Glutamatergic neuron (in vitro differentiated cells): ENCODE measurements at places on chromosomes 12 and 14.

GRCh38 chr12:111978545-111978944, 34.4 kb downstream of the TMEM116 start:
- DNase-seq = no peak

- DNase-seq = peak; percentile 69
These were observed 10.4 kb upstream of the DCD start for GRCh38 chr12:54658306-54659264.

- peak; percentile 52 for DNase-seq
These were observed 68.6 kb upstream of the MAX start for GRCh38 chr14:65170768-65171507.

GRCh38 chr14:99531251-99532096, 50.3 kb downstream of the CCNK start:
- no peak for DNase-seq

DNA sequence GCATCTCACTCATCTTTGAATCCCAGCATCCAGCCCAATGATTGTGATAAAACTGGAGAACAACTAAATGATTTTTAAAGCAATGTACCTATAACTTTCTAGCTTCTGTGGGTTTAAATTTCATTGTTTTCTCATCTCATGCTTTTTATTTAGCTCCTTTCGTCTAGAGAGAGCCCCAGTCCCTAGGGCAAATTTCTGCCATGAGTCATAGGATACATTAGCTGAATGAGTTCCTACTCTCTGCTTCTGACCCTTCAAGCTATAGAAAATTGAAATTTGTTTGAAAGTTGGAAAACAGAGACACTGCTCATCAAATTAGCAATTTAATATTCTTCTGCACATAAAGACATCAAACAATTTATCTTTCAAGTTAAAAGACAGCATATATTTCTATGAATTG, 113.9 kb downstream of the KIF21A start:
- no peak for DNase-seq

- DNase-seq = no peak
These were observed 69.8 kb downstream of the CAPZA3 start for GRCh38 chr12:18807714-18808113.

DNA sequence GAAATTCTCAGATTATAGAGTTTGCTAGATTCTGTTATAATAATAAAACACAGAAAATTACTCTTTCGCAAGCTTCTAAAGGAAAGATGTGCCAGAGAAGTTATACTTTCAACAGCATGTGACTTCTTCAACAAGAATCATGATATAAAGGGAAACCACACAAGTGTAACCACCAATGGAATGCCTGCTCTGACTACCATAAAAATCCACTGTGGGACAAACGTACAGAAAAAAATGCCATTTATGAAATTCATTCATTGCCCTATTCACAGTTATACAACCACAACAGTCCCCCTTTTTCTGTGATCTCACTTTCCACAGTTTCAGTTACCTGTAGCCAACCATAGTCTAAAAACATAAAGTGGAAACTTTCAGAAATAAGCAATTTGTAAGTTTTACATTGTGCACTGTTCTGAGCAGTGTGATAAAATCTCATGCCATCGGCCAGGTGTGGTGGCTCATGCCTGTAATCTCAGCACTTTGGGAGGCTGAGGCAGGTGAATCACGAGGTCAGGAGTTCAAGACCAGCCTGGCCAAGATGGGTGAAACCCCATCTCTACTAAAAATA, 3.2 kb downstream of the CATSPERB start:
- no peak for DNase-seq

DNA sequence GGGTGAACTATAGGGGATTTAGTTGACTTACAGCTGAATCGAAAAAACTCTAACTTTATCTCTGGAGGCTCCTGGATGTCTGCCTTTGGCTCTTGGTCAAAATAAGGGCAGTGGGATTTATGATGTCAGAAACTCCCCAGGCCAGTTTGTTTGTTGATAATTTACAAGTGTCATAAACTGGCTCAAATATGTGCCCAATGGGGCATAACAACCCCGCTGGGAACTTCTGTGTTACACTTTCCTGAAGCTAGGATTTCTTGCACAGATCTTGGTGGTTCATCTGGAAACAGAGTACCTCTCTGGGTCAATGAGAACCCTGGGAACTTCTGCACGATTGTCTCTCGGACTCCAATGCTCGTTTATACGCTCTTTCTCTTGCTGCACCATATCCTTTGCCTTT, 58.7 kb upstream of the MUCL1 start:
- no peak for DNase-seq

DNA sequence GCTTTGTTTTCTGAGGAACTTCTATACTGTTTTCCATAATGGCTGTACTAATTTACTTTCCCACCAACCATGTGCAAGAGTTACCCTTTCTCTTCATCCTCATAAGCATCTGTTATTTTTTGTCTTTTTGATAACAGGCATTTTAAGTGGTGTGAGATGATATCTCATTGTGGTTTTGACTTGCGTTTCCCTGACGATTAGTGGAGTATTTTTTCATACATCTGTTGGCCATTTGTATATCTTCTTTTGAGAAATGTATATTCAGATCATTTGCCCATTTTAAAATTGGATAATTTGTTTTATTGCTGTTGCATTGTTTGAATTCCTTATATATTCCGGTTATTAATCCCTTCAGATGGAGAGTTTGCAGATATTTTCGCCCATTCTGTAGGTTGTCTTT, 10.2 kb upstream of the HMGA2 start:
- no peak for DNase-seq

- DNase-seq = no peak
These were observed 104.3 kb downstream of the FIGNL2 start for GRCh38 chr12:51744235-51744634.

- no peak for DNase-seq
These were observed 14.4 kb upstream of the CCER1 start for GRCh38 chr12:90969346-90969745.

DNA sequence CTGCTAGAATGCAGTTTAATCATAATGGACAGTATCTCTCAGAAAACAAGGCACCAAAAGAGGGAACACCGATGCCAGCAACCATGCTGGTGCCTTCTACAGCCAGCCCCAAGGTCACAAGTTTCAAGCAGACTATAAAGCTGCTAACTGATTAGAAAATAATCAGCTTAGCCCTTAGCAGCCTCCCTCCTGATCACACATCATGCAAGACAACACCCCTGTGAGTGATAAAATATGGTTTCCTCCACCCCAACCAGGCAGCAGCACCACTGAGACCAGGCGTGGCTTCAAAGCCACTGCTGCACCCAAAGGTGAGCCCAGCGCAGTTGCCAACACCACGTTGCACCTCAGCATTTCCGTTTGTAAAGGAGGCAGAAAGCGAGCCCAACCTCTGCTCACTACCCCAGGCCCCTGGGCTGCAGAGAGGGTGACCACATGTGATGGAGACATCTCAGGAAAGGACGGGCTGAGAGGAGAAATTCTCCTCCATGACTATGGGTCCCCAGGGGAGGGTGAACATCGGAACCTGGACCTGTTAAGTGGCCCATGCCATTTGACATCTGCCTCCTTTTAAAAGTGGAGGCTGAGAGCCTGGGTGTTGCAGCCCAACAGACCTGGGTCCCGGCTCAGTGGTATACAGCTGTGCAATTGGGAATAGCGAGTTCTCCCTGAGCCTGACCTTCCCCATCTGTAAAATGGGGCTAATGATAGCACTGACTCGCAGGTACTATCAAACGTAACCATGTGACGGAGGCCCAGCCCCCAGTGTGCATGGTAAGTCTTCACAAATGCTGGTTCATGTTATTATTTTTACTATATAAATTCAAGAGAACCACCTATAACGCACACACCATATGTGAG, 11.5 kb downstream of the ZFP36L1 start:
- DNase-seq = peak; percentile 4

DNA sequence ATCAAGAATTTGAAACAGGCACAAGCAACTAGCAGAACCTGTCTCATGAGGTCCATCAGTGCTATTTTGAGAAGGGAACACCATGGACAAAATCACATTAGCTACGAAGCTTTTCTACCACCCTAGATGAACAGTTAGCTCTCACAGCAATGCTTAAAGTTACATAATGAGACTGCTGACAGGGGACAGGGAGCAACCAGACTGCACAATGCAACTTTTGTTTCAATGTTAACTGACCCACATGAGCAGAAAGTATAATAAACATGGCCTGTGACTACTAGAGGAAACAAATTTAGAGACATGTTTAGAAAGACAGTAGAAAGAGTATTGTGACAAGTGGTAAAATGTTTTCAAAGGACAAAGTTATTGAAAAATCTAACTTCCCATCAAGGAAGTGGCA, 282.8 kb downstream of the CEP128 start:
- DNase-seq = no peak

DNA sequence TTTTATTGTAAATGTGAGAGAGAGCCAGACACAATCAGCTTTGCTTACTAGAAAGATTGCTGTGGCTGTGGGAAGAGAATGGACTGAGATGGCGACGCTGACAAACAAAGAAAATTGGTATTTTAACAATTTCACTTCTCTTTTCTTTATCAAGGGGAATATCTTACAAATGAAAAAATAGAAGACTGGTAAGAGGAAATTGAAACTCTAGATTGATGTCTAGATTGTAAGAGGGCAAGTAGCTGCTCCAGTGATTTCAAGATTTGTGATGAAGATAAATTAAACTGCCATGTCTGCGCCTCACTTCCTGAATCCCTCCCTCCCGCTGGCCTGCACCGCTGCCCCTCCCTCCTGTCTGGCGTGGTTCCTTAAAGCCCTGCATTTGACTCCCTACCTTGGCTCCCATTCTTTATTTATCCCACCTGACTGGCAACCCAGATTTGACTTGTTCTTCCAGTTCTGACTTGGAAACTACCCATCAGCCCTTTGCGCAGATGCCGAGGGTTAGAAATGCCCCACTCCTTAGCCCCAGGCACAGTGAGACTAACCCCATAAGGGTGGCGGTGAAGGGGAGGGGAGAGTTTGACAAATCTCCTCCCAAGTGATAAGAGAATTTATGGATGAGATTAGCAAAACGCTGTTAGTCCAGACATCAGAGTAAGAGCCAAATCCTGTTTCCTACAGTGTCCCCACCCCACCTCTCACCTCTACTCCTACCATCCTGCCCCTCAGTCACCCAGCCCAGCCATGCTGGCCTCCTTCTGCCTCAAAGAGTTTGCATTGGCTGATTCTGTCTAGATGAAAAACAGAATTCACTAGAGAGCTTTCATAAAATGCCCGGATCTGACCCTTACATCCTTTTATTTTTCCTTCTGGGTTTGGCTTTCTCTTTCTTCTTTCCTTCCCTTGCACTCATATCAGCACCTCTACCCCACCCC, 125.3 kb upstream of the ATF7IP start:
- no peak for DNase-seq

DNA sequence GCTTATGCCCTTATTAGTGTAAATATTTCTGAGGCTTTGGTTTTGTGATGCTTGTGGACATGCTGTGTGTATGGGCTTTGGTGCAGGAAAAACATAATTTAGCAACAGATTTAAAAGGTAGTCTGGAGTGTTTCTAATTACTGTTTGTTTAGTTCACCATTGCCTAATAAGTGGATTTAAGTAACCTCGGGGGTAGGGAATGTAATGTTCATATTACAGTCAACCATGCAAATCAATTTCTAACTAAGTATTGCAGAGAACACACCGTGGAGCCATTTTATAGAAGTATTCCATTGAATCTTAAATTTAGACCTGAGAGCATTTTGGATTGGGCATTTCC, 53.5 kb downstream of the ANO6 start:
- no peak for DNase-seq

DNA sequence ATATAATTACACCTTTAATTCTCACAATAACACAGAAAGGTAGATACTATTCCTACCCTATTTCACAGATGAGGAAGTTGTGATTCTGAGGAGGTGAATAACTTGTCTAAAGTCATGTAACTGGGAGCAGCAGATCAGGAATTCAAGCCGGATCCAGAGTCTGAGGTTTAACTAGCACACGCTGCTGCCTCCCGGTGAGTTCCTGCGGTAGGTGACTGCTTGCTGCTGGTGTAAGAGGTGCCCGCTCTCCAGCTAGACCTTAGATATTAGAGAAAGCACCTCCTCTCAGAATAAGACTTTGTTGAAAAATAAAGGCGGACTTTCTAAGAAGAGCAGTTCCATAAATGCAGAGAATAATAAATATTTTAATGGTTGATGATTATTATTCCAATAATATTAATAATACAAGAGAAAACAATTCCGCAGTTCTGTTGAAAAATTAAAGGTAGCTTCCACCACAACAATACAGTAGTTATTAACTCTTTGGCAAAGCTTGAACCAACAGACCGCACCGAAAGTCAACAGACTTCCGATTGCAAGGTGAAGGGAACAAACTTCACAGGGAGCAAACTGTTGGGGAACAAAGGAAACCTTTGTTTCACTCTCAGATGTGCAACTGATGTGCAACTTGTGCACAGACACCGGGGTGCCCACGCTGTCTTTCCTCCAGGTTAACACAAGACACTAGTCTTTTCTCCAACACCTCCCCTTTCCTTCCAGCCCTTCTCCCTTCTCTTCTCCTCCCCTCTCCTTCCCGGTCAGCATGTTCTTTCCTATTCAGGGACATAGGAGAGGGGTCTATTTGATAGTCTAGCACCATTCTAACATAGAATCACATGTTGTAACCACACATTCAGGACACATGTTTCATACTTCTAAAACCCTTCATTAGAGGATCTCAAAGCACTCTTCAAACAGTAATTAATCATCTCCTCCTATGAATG, 73.2 kb upstream of the EGLN3 start:
- no peak for DNase-seq

DNA sequence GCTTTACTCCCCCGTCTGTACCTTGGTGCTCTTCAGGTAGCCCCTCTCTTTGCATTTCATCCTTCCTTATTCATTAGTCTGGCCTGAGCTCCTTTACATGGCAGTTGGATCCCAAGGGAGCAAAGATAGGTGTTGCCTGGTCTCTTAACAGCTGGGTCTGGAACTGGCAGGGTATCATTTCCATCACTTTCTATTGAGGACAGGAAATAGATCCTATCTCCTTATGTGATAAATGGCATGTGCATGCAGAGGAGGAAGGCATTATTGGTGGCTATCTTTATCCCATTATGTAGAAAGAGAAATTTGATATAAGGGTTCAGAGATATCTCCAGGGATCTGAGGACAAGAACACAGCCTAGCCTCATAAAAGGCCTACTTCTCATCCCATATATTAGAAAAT, 54.6 kb upstream of the OAS1 start:
- DNase-seq = no peak

- DNase-seq = no peak
These were observed 682 bp downstream of the KIAA0586 start for GRCh38 chr14:58428118-58428683.

DNA sequence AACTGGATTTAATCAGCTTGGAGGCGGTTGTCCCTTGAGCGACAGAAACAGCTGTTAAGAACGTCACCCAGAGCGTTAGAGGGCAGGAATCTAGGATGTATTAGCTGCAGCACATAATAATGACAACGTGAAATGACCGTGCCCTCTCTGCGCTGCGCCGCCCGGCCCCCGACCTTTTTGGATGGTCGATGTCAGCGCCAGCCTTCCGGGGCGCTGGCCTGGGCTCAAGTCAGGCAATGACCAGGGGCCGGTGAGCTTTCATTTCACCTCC, 427 bp upstream of the TMEM120B start:
- DNase-seq = peak; percentile 52
